Spinal cord (tissue), 10 donors: ENCODE measurements at places on chromosomes 4 and X. TPM values are rescaled to one million over a fixed set of nuclear protein-coding genes. Genes with fewer than 3 reads are reported as not detected.

The PDCL2 gene
- not detected for total RNA-seq

- no peaks in the 10 kb centered on the region for H3K36me3 ChIP-seq
- H3K27ac ChIP-seq: no peak overlapping the region
- no peak overlapping the region for H3K4me3 ChIP-seq
- H3K4me1 ChIP-seq: no peaks in the 10 kb centered on the region
Observed at GRCh38 chr4:8727546-8728510, 135.3 kb downstream of the CPZ start.

GRCh38 chr4:87209696-87210095 lies 10.7 kb downstream of the KLHL8 start:
- no peaks in the 10 kb centered on the region for H3K27me3 ChIP-seq
- no peak overlapping the region for H3K4me3 ChIP-seq
- H3K4me1 ChIP-seq: no peaks in the 10 kb centered on the region
- DNase-seq: no peak
- no peaks in the 10 kb centered on the region for H3K36me3 ChIP-seq
- no peak overlapping the region for H3K27ac ChIP-seq

The GPR34 gene
- total RNA-seq: 16.1 TPM

DNA sequence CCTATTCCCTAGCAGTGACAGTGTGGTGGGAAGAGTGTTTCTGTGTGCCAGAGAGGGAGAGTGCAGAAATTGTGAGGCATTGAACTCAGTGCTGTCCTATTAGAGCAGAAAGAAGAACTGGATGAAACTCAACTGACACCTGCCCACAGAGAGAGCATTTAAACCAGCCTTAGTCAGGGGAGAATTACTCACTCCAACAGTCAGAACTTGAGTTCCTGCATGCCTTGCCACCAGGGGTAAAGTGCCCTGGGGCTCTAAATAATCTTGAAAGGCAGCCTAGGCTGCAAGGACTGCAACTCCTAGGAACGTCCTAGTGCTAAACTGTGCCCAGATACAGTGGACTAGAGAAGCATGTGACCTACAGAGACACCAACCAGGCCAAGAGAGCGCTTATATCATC lies 12.8 kb downstream of the CYSLTR1 start:
- no peaks in the 10 kb centered on the region for H3K4me1 ChIP-seq
- no peaks in the 10 kb centered on the region for H3K36me3 ChIP-seq
- no peak overlapping the region for H3K4me3 ChIP-seq
- DNase-seq: no peak
- no peak overlapping the region for H3K27ac ChIP-seq

The RXFP1 gene
- total RNA-seq: 0.59 TPM
